ENCODE measurements at places on chromosomes 2 and 18.

DNA sequence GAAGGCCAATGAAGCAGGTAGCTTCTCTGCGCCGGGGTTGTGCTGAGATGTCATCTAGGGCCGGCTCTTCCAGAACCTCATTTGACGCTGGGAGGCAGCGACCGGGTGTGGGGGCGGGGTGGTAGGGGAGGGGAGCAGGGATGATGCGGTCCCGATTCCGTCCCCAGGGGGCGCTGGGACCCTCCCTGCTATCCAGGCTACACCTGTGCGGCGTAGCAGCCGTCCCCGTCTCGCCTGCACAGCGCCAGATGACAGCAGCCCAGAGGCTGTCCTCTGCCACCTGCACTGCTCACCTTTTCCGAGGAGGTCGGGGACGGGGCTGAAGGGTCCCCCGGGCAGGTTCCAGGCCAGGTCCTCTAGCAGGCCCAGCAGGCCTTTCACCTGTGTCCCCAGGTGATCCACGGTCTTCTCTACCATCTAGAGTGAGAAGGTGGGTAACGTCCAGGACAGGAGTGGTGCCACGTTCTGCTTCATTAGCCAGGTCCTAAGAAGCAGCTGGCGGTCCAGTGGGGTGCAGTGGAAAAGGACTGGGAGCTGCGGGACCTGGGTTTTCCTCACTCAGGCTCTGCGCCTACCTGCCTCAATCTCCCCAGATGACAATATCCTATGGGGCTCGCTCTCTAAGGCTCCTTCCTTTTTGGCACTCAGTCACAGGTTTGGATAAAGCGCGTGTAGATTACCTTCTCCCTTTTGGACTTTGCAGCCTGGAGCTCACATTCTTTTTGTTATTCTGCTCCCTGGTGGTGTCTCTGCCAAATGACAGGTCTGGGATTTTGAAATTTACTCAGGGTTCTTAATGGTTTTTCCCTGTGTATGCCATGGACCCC, 56.0 kb upstream of the RAB6C start:
- no peak for DNase-seq

DNA sequence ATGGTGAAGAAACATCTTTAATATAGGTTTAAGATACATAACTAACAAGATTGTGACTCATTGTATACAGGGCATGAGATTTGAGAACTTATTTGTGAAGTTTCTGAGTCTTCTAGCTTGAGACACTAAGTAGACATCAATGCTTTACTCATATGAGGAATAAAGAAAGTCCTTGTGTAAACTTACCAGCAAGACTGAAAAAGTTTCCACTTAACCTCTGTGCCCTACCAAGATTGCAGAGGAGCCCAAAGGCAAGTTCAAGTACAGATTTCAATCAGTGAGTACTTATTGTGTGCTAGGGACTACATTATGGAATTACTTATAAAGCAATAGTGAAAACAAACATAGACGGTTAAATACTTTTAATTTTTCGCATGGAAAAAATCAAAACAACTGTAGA, 1041.2 kb upstream of the CELF4 start:
- no peak for DNase-seq

GRCh38 chr18:53153800-53154199, 813.8 kb downstream of the DCC start:
- no peak for DNase-seq

- no peak for DNase-seq
Measured at GRCh38 chr2:137797641-137798040, 166.6 kb upstream of the HNMT start.

- no peak for DNase-seq
Measured at GRCh38 chr2:192539306-192539705, 344.6 kb upstream of the TMEFF2 start.

GRCh38 chr2:154762638-154763037, 64.1 kb downstream of the KCNJ3 start:
- DNase-seq, result no peak
